ENCODE measurements at places on chromosomes 5 and 9. TPM values are rescaled to one million over a fixed set of nuclear protein-coding genes. Genes with fewer than 3 reads are reported as not detected.

Gene BTNL3
- total RNA-seq: 97.7 TPM

Gene IFNE
- total RNA-seq: 5.3 TPM

Gene SPINK4
- 256 TPM for total RNA-seq

DNA sequence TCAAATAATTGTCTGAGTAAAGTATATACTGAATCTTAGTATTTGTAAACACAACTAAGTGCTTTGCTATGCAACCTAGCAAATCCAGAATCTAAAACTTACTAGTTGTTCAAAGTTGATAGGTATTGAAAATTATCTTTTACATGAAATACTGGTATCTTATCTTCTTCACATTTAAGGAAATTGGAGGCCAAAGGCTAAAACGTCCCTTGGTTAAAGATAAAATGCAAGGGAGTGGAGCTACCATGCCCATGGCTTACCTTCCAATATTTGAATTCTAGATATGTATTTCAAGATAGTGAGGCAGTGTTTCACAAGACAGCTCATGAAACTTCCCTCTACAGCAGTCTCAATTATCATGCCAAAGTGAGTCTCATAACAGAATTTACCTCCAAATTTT, 373.5 kb downstream of the KIAA0825 start:
- no peak overlapping the region for H3K4me3 ChIP-seq
- no peaks in the 10 kb centered on the region for H3K36me3 ChIP-seq
- H3K27ac ChIP-seq: no peak overlapping the region
- H3K4me1 ChIP-seq: no peaks in the 10 kb centered on the region
- DNase-seq: no peak

DNA sequence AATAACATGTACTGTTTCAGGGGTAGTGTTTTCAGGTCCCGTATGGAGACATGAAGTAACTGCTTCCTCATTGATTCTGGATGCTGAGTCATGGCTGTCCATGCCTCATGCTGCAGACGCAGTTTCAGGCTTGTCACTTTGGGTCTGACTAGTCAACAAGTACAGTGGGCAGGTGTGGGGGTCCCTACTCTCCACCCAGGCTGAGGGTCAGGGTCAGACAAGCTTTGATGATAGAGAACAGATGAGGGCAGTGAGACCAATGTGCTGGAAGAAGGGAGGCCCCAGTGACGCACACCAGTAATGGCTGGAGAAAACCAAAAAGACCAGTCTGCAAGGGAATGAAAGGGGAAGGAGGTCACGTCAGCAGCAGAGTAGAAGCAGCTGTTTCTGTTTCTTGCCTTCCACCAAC, 80.0 kb upstream of the NFIL3 start:
- H3K27ac ChIP-seq: no peak overlapping the region
- no peaks in the 10 kb centered on the region for H3K36me3 ChIP-seq
- H3K4me1 ChIP-seq: no peaks in the 10 kb centered on the region
- no peak for DNase-seq
- H3K27me3 ChIP-seq: no peaks in the 10 kb centered on the region
- H3K4me3 ChIP-seq: no peak overlapping the region

DNA sequence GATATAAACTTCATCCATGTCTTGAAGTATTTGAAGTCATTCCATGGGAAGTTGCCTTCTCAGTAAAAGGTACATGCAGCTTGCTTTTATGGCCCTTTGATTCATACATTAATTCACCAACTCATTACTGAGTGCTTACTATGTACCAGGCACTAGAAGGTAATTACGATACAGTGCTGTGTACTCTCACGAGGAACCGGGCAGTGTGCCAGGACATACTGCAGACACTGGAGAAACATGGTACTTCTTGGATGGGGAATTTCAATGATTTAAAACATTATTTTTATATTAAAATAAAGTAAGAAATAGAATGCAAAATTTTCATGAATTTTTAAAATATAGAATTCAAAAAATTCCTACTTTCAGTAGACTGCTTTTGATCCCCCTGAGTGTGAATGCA, 71.4 kb upstream of the WDR41 start:
- H3K27me3 ChIP-seq: no peaks in the 10 kb centered on the region
- H3K27ac ChIP-seq: no peak overlapping the region
- no peak overlapping the region for H3K4me3 ChIP-seq
- no peak for DNase-seq
- no peaks in the 10 kb centered on the region for H3K4me1 ChIP-seq
- no peaks in the 10 kb centered on the region for H3K36me3 ChIP-seq

Gene BASP1
- 39.6 TPM for total RNA-seq

- no peaks in the 10 kb centered on the region for H3K4me1 ChIP-seq
- H3K27ac ChIP-seq: peak overlapping the region; percentile 72
- no peaks in the 10 kb centered on the region for H3K36me3 ChIP-seq
- peak overlapping the region; percentile 18 for H3K4me3 ChIP-seq
- DNase-seq: peak; percentile 93
- peaks cover 10% of the 10 kb centered on the region for H3K27me3 ChIP-seq
Observed at GRCh38 chr9:136644343-136644592, 18.4 kb upstream of the EGFL7 start.

Gene GFRA3
- not detected for total RNA-seq

GRCh38 chr5:143435210-143435657, 31.7 kb upstream of the NR3C1 start:
- peak overlapping the region; percentile 70 for H3K27ac ChIP-seq
- peak; percentile 66 for DNase-seq
- peak overlapping the region; percentile 37 for H3K4me3 ChIP-seq
- no peaks in the 10 kb centered on the region for H3K4me1 ChIP-seq
- no peaks in the 10 kb centered on the region for H3K27me3 ChIP-seq

- no peaks in the 10 kb centered on the region for H3K27me3 ChIP-seq
- H3K4me3 ChIP-seq: no peak overlapping the region
- no peaks in the 10 kb centered on the region for H3K4me1 ChIP-seq
- H3K36me3 ChIP-seq: no peaks in the 10 kb centered on the region
Observed at GRCh38 chr9:94874316-94874715, 147.8 kb downstream of the AOPEP start.

- H3K36me3 ChIP-seq: no peaks in the 10 kb centered on the region
- H3K4me3 ChIP-seq: no peak overlapping the region
- no peak overlapping the region for H3K27ac ChIP-seq
- no peaks in the 10 kb centered on the region for H3K27me3 ChIP-seq
- no peaks in the 10 kb centered on the region for H3K4me1 ChIP-seq
- DNase-seq: no peak
Observed at GRCh38 chr5:149694007-149694406, 36.1 kb upstream of the PPARGC1B start.

Gene PHF24
- 0.76 TPM for total RNA-seq

DNA sequence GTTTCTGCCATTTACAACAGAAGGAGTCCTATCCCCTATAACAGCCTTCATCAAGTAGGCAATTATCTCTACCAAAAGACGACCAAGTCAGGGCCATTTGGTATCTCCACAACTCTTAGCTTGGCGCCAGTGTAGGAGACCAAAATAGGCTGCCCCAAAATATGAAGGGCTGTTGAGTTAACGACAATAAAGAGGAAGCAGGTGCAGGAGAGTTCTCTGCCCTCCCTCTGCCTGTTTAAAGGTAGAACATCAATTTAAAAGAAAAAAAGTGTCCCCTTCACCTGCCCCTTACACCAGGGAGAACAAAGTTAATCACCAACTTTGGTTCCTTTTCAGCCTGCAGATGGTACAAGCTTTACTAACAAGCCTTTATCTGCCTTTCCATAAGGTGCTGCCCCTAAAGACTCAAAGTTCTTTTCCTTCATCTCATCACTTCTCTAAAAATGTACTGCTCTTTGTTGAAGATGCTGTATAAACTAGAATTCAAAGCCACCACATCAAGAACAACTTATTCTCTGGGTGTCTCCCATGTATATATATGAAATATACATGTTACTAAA, 33.3 kb downstream of the PPP1R2B start:
- H3K4me1 ChIP-seq: no peaks in the 10 kb centered on the region
- DNase-seq: no peak
- H3K4me3 ChIP-seq: no peak overlapping the region

GRCh38 chr5:100691548-100691947, 156.4 kb downstream of the FAM174A start:
- DNase-seq: no peak
- H3K27ac ChIP-seq: no peak overlapping the region
- no peaks in the 10 kb centered on the region for H3K4me1 ChIP-seq

DNA sequence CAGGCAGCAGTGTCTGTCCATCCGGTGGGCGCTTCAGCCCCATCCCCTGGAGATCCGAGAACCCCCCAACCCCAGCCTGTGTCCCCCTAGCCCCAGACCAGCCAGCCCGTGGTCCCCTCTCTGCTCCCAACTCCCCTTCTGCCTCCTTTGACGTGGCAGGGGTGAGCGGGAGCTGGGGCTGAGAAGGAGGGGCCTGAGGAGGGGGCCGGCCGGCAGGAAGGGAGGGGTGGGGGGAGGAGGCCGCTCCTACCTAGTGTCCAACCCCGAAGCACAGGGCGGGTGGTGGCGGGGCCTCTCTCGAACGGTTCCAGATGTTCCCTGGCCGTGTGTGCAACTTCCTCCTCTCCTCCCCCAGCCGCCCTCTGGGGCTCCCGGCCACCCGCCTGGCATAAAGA, 31.0 kb downstream of the GOLGA2 start:
- H3K36me3 ChIP-seq: no peaks in the 10 kb centered on the region
- peaks cover 20% of the 10 kb centered on the region for H3K4me1 ChIP-seq
- no peaks in the 10 kb centered on the region for H3K27me3 ChIP-seq
- H3K4me3 ChIP-seq: no peak overlapping the region
- DNase-seq: peak; percentile 59
